Calu3 (cell line): ENCODE measurements at places on chromosomes 11 and 22.
A peak's percentile ranks its signal among the peaks of the same experiment; 100 is the strongest.

- DNase-seq, result peak; percentile 42
- no peak overlapping the region for H3K4me3 ChIP-seq
- H3K27me3 ChIP-seq, result peaks cover 73% of the 10 kb centered on the region
- no peak overlapping the region for H3K27ac ChIP-seq
Observed at GRCh38 chr22:36986242-36986821, 32.9 kb downstream of the TST start.

DNA sequence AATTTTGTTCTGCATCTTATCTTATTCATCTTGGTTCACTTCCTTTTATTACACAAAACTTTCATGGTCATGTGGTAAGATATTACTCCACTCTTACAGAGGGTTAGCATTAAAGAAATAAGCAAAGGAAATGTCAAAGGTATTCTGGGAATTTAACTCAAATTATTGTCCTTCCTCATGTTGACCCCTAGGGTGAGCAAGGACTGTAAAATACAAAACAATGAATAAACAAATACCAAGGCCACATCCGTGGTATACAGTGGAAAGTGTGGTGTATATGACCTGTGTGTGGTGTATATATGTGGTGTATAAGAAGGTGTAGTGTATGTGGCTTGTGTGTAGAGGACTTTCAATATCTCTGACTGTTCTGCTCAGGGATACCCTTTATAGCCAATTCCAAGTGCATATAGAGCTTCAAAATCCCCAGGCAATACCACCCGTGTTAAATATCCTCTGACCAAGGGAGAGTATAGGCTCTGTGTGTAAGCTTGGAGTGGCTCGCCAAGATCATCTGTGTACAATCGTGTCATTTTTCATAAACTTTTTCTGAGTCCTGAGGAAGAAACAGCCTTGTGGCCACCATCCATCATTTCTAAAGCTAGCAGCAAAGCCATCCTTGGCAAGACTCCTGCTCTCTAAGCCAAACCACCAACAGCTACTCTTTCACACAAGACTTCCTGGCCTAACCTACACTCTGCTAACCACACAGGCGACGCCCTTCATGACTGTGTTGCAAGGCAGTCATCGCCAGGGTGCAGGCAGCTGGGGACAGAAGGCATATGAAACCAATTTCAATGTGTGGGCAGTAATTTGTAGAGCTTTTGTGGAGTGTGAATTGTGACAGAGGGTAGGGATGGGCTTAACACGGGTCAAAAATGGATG, 548.0 kb downstream of the ETS1 start:
- H3K4me3 ChIP-seq, result no peak overlapping the region
- peaks cover 23% of the 10 kb centered on the region for H3K4me1 ChIP-seq
- no peaks in the 10 kb centered on the region for H3K36me3 ChIP-seq
- no peaks in the 10 kb centered on the region for H3K27me3 ChIP-seq
- no peak overlapping the region for H3K27ac ChIP-seq

DNA sequence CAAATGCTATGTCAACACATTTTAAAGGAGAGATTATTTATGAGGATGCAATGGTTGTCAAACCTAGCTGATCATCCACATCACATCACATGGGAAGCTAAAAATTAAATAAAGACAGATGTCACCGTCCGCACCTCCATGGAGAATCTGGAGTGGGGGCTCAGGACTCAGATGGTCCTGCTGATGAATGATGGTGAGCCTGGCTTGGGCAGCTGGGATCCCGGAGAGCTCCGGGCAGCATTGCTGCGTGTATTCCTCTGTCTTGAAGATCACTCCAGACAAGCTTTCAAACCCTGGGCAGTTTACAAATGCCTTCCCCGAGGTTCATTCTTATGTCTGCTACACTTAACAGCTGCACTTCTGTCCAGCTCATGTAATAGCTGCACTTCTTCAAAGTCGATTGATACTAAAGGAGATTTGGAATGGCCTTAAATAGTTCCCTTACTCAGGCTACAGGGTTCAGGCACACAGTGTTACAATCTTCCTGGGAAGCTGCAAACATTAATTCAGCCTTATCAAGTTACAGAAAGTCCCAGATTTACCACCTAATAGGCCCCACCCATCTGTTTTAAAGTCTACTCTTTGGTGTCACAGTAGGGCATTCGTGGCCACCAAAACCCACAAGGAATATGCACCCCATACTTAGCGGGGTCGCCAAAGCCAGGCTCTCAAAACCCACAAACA, 34.7 kb upstream of the CSNK2A3 start:
- no peak overlapping the region for H3K4me3 ChIP-seq
- peaks cover 39% of the 10 kb centered on the region for H3K4me1 ChIP-seq
- no peaks in the 10 kb centered on the region for H3K27me3 ChIP-seq
- H3K27ac ChIP-seq, result no peak overlapping the region
- no peaks in the 10 kb centered on the region for H3K36me3 ChIP-seq
- no peak for DNase-seq

- peaks cover 9% of the 10 kb centered on the region for H3K4me1 ChIP-seq
- H3K27ac ChIP-seq, result no peak overlapping the region
- H3K27me3 ChIP-seq, result no peaks in the 10 kb centered on the region
Observed at GRCh38 chr22:37817705-37818408, 5.3 kb upstream of the GALR3 start.

DNA sequence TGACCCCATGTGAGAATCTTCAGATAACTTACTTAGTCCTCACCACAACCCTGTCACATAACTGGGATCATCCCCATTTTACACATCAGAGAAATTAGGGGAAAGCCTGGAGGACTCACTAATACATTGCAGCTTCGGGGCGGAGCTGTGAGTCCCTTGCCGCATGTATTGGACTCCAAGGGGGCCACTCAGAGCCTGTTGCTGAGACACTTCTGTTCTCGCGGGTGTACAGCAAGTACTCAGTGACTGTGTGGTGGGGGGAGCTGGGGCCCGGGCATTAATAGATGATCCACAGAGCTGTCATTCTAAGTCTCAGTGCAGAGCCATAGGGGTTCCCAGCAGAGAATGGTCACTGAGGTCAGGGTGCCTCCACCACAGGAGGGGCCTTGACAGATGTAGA, 13.5 kb downstream of the OAF start:
- H3K27me3 ChIP-seq, result no peaks in the 10 kb centered on the region
- no peak overlapping the region for H3K4me3 ChIP-seq
- no peak overlapping the region for H3K27ac ChIP-seq
- no peaks in the 10 kb centered on the region for H3K36me3 ChIP-seq

DNA sequence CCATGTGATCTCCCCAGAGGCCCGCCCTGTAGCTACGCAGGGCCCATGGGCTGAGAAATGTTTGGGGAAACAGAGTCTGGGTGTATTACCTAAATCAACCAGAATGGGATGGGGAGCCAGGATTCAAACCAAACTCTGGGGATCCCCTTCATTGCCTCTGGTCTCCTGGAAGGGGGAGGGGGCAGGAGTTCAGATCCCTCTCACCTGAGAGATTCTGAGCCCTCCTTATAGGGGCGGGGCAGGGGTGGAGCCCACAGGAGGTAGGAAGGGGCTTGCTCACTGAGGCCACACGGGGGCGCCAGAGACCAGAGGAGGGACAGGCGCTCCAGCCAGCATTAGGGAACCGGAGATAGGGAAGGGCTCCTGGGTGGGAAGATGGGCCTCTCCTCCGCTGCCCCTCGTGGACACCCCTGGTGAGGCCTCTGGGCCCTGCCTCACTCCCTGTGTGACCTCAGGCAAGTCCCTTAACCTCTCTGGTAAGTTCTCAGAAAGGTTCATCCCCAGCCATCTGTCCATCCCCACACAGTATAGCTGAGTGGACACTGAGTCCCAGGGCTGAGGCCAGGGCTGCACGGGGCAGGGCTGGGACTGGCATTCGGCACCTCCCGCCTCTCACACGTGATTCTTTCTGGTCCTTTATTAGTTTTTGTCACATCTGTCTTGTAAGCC, 2.7 kb upstream of the CDC42BPG start:
- H3K4me3 ChIP-seq, result no peak overlapping the region
- peak overlapping the region; percentile 33 for H3K27ac ChIP-seq

GRCh38 chr22:30640361-30640760, 4.8 kb downstream of the SLC35E4 start:
- H3K27me3 ChIP-seq, result no peaks in the 10 kb centered on the region
- H3K4me3 ChIP-seq, result no peak overlapping the region
- DNase-seq, result no peak
- H3K4me1 ChIP-seq, result peaks cover 8% of the 10 kb centered on the region
- peaks cover 12% of the 10 kb centered on the region for H3K36me3 ChIP-seq
- no peak overlapping the region for H3K27ac ChIP-seq

GRCh38 chr11:95567685-95568084, 221.9 kb downstream of the FAM76B start:
- H3K27ac ChIP-seq, result no peak overlapping the region
- no peak for DNase-seq
- no peaks in the 10 kb centered on the region for H3K4me1 ChIP-seq
- H3K36me3 ChIP-seq, result no peaks in the 10 kb centered on the region
- H3K4me3 ChIP-seq, result no peak overlapping the region

DNA sequence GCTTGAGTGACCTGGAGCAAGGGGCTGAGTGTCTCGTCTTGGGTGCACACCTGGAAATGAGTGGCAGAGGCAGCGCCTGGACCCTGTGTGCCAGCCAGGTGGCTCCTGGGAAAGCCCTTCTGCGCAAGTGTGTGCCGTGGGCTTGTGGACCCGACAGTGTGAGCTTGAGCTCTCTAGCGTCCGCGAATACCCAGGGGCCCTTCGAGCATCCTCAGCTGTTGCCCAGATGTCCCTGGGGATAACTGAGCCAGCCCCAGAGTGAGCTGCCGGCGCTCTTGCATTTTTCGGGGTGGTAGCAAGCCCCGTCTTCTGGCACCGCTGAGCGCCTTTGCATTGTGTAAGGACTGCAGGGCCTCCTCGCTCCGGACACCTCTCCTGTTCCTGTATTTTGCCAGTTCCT, 399.2 kb downstream of the TBC1D22A start:
- no peak for DNase-seq
- peaks cover 3% of the 10 kb centered on the region for H3K36me3 ChIP-seq
- H3K4me1 ChIP-seq, result no peaks in the 10 kb centered on the region
- no peak overlapping the region for H3K4me3 ChIP-seq
- H3K27ac ChIP-seq, result no peak overlapping the region

- no peak for DNase-seq
- H3K4me3 ChIP-seq, result no peak overlapping the region
- H3K36me3 ChIP-seq, result no peaks in the 10 kb centered on the region
- no peaks in the 10 kb centered on the region for H3K27me3 ChIP-seq
Observed at GRCh38 chr11:95716266-95716665, 73.3 kb downstream of the FAM76B start.

GRCh38 chr22:43853328-43853931, 8.9 kb downstream of the SULT4A1 start:
- H3K36me3 ChIP-seq, result no peaks in the 10 kb centered on the region
- no peak overlapping the region for H3K27ac ChIP-seq
- no peak for DNase-seq
- no peak overlapping the region for H3K4me3 ChIP-seq

GRCh38 chr22:25202290-25202921, 2.7 kb downstream of the CRYBB3 start:
- peak; percentile 78 for DNase-seq
- H3K27me3 ChIP-seq, result no peaks in the 10 kb centered on the region
- no peak overlapping the region for H3K4me3 ChIP-seq
- H3K27ac ChIP-seq, result peak overlapping the region; percentile 58
- peaks cover 6% of the 10 kb centered on the region for H3K36me3 ChIP-seq
- no peaks in the 10 kb centered on the region for H3K4me1 ChIP-seq

DNA sequence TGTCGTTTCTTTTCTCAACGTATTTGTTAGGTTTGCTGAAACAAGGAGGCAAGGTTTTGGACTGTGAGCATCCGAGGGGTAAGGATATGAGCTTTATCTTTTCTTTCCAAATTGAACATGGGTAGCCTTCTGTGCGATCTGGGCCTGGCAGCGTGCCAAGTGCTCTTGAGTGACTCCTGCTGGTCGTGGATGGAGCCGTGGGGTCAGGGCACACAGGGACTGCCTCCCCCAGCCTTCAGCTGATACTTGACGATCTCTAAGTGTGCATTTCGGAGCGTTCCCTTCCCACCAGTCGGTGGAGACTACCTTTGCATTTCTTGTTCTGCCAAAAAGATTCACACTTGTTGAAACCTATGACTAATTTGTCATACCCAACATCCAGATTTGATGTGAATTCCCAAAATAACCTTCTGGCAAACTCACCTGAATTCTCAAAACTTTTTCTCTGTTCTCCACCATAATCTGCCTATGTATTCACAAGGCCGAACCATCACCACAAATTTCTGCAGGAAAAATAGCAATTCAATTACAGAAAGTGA, 40.1 kb upstream of the CLMP start:
- peaks cover 19% of the 10 kb centered on the region for H3K27me3 ChIP-seq
- H3K36me3 ChIP-seq, result no peaks in the 10 kb centered on the region
- peak; percentile 2 for DNase-seq
- no peaks in the 10 kb centered on the region for H3K4me1 ChIP-seq
- H3K4me3 ChIP-seq, result no peak overlapping the region

DNA sequence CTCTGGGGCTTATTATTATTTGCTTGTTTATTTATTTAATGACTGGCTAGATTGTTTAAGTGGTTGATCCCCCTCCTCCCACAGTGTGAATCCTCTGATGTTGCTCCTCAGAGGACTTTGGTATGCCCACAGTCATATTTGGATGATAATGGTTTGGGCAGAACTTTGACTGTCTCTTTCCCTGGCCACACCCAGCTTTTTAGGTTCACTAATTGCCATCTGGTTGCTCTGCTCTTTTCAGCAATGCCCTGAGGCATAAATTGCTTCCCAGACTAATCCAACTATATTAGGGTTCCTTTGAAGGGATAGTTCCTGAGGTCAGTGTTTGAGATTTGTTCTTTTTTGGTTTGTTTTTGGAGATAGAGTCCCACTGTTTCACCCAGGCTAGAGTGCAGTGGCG, 99.3 kb upstream of the RRM1 start:
- H3K4me1 ChIP-seq, result no peaks in the 10 kb centered on the region
- H3K27me3 ChIP-seq, result no peaks in the 10 kb centered on the region
- H3K27ac ChIP-seq, result no peak overlapping the region
- no peaks in the 10 kb centered on the region for H3K36me3 ChIP-seq

DNA sequence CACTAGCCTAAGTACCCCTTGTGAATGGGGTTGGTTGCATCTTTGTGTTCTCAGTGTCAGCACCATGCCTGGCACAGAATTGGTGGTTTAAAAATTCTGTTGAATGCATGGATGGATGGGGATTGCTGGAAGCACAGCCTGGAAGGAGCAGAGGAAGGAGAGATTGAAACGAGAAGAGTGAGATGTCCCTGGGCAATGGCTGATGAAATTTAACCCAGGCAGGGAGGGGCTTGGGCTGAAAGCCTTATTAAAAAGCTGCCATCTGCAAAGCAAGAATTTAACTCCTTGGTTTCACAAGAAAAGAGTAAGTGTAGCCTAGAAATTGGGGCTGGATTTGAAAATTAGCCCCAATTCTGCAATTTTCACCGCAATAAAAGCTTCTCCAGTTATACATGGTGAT, 126.7 kb downstream of the TEAD1 start:
- H3K36me3 ChIP-seq, result peaks cover 45% of the 10 kb centered on the region
- peak overlapping the region; percentile 68 for H3K4me3 ChIP-seq
- no peak for DNase-seq
- no peaks in the 10 kb centered on the region for H3K27me3 ChIP-seq

GRCh38 chr11:12817681-12818332, 143.6 kb downstream of the TEAD1 start:
- no peak overlapping the region for H3K27ac ChIP-seq
- H3K4me1 ChIP-seq, result peaks cover 40% of the 10 kb centered on the region
- no peak overlapping the region for H3K4me3 ChIP-seq
- DNase-seq, result no peak
- H3K36me3 ChIP-seq, result peaks cover 8% of the 10 kb centered on the region
